ENCODE measurements at places on chromosomes 1 and 21.
A peak's percentile ranks its signal among the peaks of the same experiment; 100 is the strongest.

DNA sequence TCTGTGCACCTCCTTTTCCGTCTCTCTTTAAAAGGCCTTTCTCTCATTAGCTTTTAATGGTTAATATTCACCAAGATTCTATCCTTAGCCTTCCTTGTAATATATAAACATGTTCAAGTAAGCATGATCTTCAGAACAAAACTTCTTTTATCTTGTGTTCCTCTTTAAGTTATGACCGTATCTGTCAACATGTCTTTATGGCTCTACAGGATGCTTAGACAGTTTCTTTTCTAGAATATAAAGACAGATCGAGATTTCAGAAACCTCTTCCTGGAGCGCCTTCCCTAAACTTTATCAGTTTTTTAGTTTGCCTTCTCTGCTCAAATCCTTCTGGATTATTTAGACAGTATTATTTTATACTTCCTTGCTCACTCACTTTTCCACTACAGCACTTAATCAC, 7.2 kb downstream of the RO60 start:
- peaks cover 53% of the 10 kb centered on the region for H3K4me1 ChIP-seq
- no peak overlapping the region for H3K4me3 ChIP-seq

DNA sequence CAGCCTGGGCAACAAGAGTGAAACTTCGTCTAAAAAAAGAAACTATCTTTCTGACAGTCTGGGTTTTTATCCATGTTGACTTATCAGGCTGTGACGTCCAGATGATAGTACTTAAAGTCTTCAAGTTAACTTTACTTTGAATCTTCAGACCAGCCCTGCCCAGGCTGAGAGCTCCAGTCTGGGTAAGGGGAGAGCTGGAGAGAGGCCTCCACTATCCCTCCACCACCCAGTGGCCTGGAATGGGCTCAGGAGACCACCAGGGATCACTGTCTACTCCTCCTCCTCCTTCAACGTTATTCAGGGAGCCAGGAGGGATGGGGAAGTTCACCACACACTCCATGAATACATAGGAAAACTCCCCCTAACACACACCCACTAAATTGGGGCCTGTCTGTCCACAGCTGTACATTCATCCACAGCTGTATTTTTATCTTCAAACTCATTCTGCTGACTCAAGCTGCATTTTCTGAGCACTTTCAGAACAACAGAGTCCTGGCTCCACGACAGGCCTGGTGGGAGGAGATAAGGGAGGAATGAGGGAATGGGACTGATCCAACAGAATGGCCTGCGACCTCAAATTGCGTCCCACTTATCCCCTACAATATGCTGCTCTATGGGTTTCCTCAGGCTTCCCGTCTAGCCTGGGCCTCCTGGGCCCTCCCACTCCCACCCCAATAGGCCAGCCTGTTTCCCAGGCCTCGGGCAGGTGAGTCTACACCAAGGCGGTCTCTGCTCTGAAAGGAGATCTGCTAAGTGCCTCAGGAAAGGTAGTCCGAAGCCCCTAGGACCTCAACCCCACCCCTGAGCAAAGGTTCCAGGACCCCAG, 1.8 kb downstream of the SLC45A3 start:
- no peak overlapping the region for H3K27ac ChIP-seq
- peak overlapping the region; percentile 74 for H3K4me3 ChIP-seq
- peaks cover 13% of the 10 kb centered on the region for H3K4me1 ChIP-seq
- H3K36me3 ChIP-seq, result no peaks in the 10 kb centered on the region

GRCh38 chr1:67459068-67459467, 28.9 kb upstream of the SERBP1 start:
- H3K4me3 ChIP-seq, result no peak overlapping the region
- H3K27me3 ChIP-seq, result peaks cover 7% of the 10 kb centered on the region
- H3K36me3 ChIP-seq, result no peaks in the 10 kb centered on the region
- H3K27ac ChIP-seq, result no peak overlapping the region
- no peak for DNase-seq

DNA sequence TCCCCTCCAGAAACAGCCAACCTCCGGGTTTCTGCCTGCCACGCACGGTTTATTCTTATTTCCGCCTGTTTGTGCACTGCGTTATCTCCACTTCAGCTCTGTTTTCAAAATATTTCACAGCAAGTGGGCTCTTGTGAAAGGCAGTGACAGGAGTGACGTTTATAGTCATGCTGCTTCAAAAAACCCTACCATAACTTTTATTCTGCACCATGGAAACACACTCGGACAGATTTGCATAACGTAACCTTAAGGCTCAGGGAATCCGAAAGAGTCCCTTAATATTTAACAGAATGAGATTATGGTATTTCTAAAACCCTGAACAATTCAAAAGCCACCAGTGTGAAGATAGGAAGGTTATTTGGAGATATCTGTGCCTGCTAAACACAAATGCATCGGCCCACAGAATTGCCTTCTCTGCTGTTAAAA, 782 bp upstream of the SDE2 start:
- H3K4me3 ChIP-seq, result peak overlapping the region; percentile 100
- peaks cover 23% of the 10 kb centered on the region for H3K36me3 ChIP-seq
- no peaks in the 10 kb centered on the region for H3K27me3 ChIP-seq
- H3K4me1 ChIP-seq, result peaks cover 68% of the 10 kb centered on the region
- no peak for DNase-seq
- H3K27ac ChIP-seq, result peak overlapping the region; percentile 100

- H3K36me3 ChIP-seq, result no peaks in the 10 kb centered on the region
- H3K27me3 ChIP-seq, result peaks cover 2% of the 10 kb centered on the region
- no peak overlapping the region for H3K4me3 ChIP-seq
Observed at GRCh38 chr1:68221001-68221979, 11.0 kb downstream of the WLS start.

- no peak overlapping the region for H3K27ac ChIP-seq
- no peak for DNase-seq
- H3K27me3 ChIP-seq, result no peaks in the 10 kb centered on the region
- H3K4me3 ChIP-seq, result no peak overlapping the region
- H3K4me1 ChIP-seq, result peaks cover 20% of the 10 kb centered on the region
Observed at GRCh38 chr1:236458996-236459395, 64.8 kb upstream of the LGALS8 start.

All from activated CD4-positive, alpha-beta memory T cell treated with anti-CD3 and anti-CD28 coated beads, Interleukin-2, amount 10 ng/mL, durations not matched to agents 7 days and 5 days (primary cell).